ENCODE measurements at places on chromosomes 16 and 17.

GRCh38 chr17:42475835-42476234 is 17.2 kb downstream of the ATP6V0A1 start:
- no peak for DNase-seq

DNA sequence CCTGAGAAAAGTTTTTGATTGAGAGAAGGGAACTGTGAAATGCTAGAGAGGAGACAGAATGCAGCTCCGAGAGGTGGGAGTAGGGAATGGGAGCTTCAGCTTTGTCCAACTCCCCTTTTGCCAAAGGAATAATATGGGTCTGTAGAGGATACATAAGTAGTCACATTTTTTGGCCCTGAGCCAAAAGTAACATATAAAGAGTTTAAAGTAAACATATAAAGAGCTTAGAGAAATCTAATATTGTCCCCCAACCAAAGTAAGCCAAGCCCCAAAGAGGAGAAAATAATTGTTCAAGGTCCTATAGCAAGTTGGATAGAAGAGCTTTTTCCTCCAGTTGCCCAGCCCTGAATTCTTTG is 215.1 kb downstream of the TMEM114 start:
- no peak for DNase-seq

DNA sequence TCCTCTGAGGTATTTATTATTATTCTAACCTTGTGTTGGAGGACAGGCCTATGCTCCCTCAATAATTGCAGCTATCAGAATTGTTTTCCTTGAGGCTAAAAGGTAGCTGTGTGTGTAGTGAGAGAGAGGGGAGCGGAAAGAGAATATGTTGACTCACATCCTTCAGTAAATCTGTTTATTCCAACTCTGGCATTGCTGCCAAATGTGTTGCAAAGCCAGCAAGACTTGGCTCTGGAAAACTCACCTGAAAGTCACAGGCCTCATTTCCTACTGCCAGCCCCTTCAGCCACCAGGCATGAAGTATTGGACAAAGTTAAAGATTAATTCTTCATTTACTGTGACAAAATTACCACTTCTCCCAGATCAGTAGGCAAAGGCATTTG is 9.6 kb downstream of the CA10 start:
- DNase-seq, result no peak

GRCh38 chr16:24668481-24669061 is 60.9 kb upstream of the TNRC6A start:
- DNase-seq, result no peak

DNA sequence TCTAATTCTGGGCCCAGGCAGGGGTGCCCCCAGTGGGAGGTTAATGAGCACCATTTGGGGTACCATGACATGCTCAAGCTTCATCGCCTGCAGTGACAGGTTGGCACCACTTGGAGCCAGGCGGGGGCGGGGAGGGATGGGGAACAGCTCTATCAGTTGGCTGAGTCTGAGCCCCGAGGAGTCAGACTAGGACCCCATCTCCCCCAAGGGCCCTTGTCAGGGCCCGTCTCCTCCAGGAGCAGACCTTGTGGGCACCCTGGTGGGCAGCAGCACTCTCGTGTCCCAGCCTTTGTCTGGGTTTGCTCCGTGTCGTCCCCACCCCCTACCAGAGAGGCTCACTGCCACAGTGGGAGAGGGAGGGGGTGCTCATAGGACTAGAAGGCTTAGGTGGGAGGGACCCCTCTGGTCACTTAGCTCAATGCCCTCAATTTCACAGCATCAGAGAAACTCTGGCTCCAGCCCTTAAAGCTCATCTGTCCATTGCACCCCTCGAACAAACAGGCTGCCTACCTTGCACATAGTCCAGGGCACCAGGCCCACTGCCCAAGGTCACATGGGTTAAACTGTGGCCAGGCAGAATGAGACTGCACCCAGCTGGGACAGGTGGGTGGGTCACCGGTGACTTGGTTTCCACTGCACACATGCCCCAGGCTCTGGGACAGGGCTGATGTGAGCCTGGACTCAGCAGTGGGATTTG is 4.1 kb downstream of the PPP1R9B start:
- DNase-seq, result no peak

Data from NCI-H748 treated with DMSO at 0.1 percent for 48 hours (cell line).